Epithelial cell of proximal tubule (primary cell): ENCODE measurements at places on chromosomes 3 and 15. TPM values are rescaled to one million over a fixed set of nuclear protein-coding genes. Genes with fewer than 3 reads are reported as not detected.
A peak's percentile ranks its signal among the peaks of the same experiment; 100 is the strongest.

GRCh38 chr15:66722757-66723540, 20.9 kb downstream of the SMAD6 start:
- no peak for DNase-seq

GRCh38 chr15:49860101-49860500, 239.3 kb downstream of the DTWD1 start:
- DNase-seq = no peak

DNA sequence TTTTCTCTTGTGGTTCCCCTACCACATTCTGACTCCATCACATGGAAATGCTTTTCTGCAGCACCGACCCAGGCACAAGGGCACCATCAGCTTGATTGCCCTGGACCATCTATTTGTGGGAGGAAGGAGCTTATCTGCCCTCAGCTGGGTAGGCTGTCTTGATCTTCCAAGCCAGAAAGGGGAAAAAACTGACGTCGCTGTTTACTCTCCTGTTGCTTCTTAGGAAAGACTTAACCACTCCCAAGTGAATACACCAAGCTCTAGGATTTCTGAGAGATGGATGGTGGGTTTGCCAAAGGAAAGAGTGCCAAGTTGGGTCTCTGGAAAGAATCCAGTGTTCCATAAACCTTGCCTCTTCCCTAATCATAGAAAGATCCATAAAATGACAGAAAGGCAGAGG, 4.0 kb downstream of the TNFAIP8L3 start:
- no peak for DNase-seq

GRCh38 chr3:67109651-67110204, 111.6 kb downstream of the KBTBD8 start:
- peak; percentile 41 for DNase-seq

The GLT8D1 gene
- 59.2 and 59.5 TPM in 2 replicates for total RNA-seq

GRCh38 chr3:126525091-126525852, 1.3 kb downstream of the CHST13 start:
- DNase-seq = no peak

- no peak for DNase-seq
Measured at GRCh38 chr3:120742849-120743365, 363 bp downstream of the GTF2E1 start.

- no peak for DNase-seq
Measured at GRCh38 chr15:89917442-89918101, 4.8 kb upstream of the ARPIN start.

DNA sequence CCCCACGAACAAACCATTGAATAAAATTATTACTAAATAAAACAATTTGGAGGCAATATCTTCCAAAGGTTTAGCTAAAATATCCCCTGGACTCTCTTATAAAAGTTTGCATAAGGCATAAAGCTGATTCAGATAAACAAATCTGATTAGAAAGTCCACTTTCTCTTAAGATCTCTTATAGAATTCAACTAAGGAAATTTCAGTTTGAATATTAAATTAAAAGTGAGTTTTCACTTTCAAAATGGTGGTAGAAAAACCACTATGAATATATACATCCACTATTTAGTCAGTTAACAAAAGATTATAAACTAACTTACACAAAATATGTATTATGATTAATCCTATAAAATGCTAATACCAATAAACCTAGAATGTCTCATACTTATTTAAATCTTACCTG, 424.9 kb downstream of the MECOM start:
- no peak for DNase-seq

The DAZL gene
- not detected in 2 replicates for total RNA-seq

The ZBTB47 gene
- 5.6 and 6.2 TPM in 2 replicates for total RNA-seq

DNA sequence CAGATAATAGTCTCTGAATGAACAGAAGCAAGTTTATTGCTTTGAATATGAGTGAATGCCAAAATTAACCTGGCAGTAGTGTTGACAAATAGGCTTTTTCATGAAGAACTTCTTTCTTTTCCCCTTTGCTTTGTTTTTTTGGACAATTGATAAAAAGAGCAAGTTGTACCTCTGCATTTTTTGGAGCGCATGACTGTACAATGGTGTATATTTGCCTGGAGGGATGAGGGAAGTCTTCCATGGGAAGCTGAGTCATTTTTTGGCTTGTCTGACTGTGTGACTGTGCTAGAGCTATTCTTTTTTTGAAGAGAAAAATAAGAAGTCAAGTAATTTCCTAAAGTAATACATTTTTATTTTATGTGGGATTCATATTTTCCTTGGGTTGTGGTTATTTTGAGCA, 186.9 kb downstream of the KLHL25 start:
- DNase-seq = no peak

DNA sequence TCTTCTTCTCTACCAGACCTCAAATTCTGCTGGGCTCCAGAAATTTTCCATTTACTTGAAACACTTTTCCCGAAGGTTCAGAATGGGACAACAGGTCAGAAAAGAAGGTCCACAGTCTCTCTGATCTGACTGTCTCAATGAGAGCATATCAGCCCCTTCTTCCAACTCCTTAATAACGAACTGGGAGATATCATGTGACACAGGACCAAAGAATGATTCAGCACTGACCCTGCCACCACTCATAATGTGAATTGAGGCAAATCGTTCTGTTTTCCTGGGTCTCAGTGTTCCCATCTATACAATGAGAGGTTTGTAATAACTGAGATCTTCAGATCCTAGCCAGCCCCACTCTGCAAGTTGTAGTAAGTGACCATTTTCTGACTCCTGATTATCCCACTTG, 500.5 kb downstream of the NTRK3 start:
- no peak for DNase-seq

The ABHD17C gene
- total RNA-seq = 4.5 and 5.7 TPM in 2 replicates

The GOLGA6L7 gene
- total RNA-seq = not detected in 2 replicates

The PPARG gene
- total RNA-seq = 14.7 and 31.4 TPM in 2 replicates

The RHOV gene
- total RNA-seq = 1.7 and 3.1 TPM in 2 replicates

The SPATA12 gene
- 0.06 and 0.43 TPM in 2 replicates for total RNA-seq

The SLC22A14 gene
- total RNA-seq = not detected in 2 replicates

- no peak for DNase-seq
Measured at GRCh38 chr15:45666119-45666875, 31.5 kb downstream of the SQOR start.

GRCh38 chr3:25513642-25514266, 85.7 kb downstream of the RARB start:
- DNase-seq = no peak
